Right renal cortex interstitium (tissue), 3 donors: ENCODE measurements at places on chromosomes 4 and X.

GRCh38 chr4:7217474-7218321 lies 25.4 kb downstream of the SORCS2 start:
- DNase-seq = no peak

- no peak for DNase-seq
Observed at GRCh38 chr4:1047106-1047975, 35.9 kb downstream of the FGFRL1 start.

DNA sequence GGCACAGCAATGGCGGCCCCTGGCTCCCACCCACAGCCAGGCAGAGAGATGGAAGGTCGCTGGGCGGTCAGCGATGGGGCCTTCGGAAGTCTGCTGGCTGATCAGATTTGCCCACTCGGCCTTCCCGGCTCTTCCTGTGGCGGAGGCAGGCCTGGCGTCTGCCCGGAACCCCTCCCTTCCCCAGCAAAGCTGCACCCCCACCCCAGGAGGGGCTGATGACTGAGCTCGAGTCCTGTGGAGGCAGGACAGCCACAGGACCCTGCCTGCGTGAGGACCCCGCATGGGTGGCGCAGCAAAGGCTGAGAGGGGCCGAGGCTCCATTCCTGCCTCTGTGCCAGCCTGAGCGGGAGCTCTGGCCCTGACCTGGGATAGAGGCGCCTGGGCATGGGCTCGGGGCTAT lies 34.8 kb downstream of the TACC3 start:
- DNase-seq = no peak

GRCh38 chr4:15366721-15367120 lies 61.1 kb upstream of the C1QTNF7 start:
- DNase-seq = no peak

DNA sequence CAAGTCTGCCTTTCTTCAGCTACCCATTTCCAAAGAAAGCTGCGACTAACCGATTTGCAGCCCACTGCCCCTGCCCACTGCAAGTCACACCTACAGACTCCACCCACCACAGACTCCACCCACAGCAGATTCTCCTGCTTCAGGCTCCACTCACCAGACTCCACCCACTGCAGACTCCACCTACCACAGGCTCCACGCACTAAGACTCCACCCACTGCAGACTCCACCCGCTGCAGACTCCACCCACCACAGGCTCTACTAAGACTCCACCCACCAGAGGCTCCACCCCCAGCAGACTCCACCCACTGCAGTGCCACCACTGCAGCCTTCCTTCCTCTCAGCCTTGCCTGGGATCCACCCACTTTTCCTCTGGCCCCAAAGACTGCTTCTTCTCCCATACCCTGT lies 41.3 kb downstream of the ABLIM2 start:
- DNase-seq = no peak

DNA sequence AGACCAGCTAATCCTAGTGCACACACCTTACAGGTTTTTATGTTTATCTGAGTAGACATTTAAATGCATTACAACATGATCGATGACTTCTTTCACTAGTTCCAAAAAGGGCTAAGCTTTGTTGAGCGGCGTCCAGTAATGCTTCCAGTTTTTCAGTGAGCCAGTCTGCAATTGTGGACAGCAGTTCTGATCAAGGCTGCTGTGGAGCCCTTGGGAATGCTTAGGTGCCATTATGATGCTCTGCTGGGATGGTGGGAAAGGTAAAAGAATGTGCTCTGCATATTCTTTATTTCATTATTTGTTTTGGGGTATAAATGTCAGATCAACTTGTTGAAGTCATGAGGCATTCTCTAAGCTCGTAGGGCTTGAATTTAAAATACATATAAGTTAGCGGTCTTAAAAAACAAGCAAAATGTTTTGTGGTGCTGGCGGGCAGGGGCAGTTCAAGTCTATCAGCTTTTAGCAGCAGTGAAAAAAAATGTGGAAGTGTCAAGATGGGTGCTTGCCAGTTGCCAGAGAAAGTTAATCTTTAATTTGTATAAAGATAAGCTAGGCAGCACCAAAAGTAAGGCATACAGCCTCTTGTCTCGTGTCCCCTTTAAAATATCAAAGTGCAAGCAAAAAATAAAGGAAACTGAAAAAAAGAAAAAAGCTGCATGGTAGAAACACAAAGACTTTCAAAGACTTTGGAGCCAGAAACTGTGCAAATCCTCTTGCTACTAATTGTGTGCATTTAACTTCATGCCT lies 5.8 kb downstream of the MID1IP1 start:
- no peak for DNase-seq

- DNase-seq = no peak
Observed at GRCh38 chr4:187212446-187213080, 488.9 kb upstream of the FAT1 start.

GRCh38 chr4:139808381-139808807 lies 142.8 kb downstream of the MGST2 start:
- no peak for DNase-seq

DNA sequence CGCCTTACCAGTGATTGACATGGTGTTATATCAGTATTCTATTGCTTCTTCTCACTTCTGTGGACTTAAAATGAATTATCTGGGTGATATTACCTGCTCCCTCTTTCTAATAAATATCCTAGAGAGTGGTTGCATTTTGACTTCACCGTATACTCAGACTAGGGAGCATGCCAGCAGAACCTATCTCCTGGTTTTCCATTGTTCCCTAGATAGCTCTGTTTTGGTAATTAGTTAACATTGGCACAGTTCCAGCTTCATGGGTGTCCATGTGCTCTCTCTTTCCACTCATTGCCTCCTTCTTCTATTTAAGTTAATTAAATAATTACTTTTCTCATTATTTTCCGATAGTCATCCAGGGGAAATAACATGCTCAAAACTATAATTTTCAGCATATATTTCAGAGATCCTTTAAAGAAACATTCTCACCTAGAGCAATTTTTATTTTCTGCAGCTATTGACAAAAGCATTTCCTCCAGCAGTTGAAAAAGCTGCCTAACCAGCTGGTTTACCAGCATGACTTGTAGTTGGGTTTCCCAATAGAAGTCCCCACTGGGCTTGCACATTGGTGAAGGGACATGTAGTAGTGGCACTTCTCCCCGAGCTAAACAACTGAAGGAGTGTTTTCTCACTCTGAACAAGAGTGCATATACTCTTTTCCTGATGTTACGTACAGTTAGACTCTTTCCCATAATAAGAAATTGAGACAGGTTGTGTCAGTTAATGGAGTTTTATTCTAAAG lies 27.9 kb upstream of the PAPSS1 start:
- DNase-seq = no peak

- DNase-seq = no peak
Observed at GRCh38 chr4:7351014-7351413, 83.7 kb downstream of the PSAPL1 start.

- no peak for DNase-seq
Observed at GRCh38 chr4:2867758-2868491, 24.3 kb downstream of the ADD1 start.
